Activated T-cell treated with anti-CD3 and anti-CD28 coated beads for 24 hours (primary cell): ENCODE measurements at places on chromosomes 16 and 17.

GRCh38 chr16:4378161-4378666 lies 6.6 kb downstream of the VASN start:
- DNase-seq: no peak

DNA sequence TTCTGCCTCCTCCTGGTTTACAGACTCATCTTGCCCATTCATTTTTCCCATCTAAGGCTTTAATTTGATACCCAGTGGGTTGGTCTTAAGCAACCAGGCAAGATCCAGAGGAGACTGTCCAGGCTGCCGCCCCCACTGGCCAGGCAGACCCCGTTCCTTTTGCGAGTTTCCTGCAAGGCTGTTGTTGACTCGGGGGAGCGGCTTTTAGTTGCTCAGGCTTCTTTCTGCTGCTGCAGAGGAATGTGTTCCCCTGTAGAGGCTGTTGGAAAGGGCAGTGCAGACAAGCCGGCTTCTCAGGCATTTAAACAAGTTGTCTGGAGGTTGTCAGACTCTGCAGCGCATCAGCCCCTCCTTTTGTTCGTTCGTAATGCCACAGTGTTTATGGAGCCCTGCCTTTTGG lies 231.2 kb downstream of the PRKCA start:
- no peak for DNase-seq

DNA sequence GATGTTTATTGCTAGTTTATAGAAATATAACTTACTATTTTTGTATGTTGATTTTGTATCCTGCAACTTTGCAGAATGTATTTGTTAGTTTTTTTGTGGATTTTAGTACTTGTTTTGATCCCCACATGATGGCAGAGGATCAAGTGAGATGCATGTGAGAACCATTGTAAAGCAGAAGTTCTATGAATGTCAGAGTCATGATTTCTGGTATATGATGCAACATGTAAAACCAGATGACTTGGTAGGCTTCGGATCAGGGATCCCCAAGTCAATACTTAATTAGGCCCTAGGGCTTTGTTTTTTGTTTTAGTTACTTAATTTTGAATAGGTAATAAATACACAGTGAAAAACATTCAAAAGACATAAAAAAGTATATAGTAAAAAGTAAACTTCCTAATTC lies 45.8 kb downstream of the ESRP2 start:
- DNase-seq: no peak

DNA sequence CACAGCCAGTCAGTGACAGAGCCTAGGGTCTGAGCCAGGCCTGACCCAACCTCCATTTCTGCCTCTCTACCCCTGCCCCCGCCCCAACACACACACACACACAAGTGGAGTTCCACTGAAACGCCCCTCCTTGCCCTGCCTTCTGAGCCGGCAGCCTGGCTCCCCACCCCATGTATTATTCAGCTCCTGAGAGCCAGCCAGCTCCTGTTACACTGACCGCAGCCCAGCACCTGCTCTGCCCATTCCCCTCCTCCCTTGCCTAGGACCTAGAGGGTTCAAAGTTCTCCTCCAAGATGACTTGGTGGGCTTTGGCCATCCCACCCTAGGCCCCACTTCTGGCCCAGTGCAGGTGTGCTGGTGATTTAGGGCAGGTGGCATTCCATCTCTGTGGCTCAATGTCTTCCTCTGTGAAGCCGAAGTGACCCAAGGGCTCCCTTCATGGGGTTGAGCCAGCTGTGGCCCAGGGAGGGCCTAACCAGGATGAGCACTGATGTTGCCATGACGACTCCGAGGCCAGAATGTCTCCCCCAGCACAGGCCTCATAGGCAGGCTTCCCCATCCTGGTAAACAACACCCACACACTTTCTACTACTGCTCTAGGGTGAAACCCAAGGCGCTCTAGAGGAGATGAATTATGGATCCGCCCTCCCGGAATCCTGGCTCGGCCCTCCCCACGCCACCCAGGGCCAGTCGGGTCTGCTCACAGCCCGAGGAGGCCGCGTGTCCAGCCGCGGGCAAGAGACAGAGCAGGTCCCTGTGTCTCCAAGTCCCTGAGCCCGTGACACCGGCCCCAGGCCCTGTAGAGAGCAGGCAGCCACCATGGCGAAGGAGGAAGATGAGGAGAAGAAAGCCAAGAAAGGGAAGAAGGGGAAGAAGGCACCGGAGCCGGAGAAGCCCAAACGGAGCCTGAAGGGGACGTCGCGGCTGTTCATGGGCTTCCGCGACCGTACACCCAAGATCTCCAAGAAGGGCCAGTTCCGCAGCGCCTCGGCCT lies 9.7 kb downstream of the MYO15A start:
- no peak for DNase-seq

GRCh38 chr16:64398793-64399192 lies 723.1 kb downstream of the CDH11 start:
- DNase-seq: no peak

GRCh38 chr17:33602981-33603380 lies 309.9 kb upstream of the ASIC2 start:
- no peak for DNase-seq

DNA sequence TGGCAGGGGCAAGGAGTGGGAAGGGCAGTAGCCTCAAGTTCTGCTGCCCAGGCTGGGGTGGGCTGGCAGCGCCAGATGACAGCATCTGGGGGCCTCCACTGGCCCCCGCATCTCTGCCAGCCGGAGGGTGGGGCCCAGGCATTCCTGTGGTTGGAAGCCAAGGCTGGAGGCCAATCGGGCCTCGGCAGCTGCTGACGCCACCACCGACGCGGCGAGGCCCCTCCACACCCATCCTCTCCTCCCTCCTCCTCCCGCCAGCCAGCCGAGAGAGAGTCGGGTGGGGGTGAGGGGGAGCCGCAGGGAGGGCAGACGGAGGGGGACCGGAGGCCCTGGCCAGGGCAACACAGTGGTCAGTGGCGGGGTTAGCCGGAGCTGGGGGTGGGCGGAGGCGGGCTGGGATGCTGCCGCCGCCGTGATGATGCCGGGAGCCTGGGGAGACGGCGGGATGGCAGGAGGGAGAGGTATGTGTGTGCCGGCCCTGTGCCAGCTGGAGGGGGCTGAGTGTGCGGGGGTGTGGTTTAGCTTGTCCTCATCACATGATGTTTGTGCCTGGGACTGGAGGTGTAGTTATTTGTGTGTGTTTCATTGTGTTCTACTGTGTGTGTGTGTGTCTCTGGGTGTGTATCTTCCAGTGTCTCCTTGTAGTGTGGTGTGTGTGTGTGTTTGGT lies 36.6 kb downstream of the ARHGAP23 start:
- DNase-seq: no peak

- no peak for DNase-seq
Observed at GRCh38 chr16:87273471-87274030, 43.6 kb downstream of the C16orf95 start.

DNA sequence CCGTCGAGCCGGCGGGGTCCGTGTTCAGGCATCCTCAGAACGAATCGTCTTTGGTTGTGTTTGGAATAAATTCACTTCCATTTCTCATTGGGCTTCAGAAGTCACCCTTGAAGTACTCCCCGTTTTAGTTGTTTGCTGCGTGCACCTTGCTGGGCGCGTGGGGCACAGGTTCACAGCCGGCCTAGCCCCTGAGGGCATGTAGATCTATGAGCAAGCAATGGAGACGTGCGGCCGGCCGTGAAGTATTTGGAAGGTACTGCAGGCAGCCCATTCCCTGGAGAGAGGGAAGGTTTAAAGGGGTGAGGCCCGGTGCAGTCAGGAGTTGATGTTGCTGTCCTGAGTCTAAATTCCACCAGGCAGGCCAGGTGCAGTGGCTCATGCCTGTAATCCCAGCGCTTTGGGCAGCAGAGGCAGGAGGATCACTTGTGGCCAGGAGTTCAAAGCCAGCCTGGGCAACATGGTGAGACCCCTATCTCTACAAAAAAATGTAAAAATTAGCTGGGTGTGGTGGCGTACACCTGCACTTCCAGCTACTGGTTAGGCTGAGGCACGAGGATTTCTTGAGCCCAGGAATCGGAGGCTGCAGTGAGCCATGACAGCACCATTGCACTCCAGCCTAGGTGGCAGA lies 714 bp downstream of the ACSF3 start:
- DNase-seq: no peak

DNA sequence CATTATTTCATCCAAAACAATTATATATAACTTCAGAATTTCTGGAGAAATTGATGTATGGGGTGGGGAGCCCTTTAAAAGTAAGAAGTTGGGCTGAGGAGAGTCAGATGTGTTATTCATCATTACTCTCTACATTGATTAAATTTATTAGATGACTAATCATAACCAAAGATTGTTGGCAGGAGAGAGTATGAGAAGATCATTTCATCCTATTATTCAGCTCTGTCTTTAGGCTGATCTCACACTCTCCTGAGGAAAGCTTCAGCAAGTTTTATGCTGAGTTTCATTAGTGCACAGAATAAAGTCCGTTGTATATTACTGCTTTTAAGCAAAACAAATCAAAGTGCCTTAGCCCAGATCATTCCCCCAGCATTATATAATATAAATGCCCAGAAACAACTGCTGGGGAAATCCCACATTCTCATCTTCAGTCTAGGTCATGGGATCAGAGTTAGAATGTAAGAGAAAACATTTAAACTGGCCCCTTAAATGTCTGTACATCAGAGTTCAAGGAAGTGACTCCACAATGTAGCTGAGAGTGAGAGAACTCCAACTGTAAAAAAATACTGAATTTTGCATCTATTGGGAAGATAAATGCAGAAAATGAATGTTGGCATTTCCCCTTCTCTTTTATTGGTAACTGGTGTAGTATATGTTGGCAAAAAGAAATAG lies 130.1 kb upstream of the HLF start:
- no peak for DNase-seq

DNA sequence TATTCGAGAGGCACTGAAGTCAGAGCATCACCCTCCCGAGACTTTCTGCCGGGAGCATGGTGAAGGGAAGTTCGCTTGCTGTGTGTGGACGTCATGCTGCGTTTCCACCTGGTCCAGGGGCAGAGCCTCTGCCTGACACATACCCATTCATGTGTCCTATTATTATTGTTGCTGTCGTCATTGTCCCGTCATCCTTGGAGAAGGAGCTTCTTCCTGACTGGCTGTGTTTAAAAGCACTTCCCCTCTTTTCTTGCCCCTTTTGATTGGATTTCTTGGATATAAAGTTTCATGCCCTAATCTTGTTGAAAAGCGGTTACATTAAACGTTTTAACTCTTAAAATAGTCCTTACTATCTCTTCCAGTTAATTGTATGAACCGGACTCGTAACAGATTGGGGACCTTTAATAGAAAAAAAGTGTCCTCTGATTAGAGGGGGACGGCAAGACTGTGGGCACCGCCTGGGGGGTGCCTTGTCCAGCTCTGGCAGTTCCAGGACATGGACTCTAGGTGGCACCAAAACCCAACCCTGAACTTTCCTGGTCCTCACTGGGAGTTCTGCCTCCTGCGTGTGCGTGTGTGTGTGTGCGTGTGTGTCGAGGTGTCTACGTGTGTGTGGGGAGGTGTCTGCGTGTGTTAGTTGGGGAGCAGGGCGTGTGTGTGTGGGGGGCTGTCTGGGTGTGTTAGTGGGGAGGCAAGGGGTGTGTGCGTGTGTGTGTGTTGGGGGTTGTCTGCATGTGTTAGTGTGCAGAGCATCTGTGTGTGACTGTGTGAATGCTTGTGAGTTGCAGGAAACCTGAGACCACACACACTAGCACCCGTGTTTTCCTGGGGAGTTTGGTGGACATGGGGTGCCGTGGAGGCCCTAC lies 133.3 kb upstream of the CIBAR2 start:
- DNase-seq: peak; percentile 30

DNA sequence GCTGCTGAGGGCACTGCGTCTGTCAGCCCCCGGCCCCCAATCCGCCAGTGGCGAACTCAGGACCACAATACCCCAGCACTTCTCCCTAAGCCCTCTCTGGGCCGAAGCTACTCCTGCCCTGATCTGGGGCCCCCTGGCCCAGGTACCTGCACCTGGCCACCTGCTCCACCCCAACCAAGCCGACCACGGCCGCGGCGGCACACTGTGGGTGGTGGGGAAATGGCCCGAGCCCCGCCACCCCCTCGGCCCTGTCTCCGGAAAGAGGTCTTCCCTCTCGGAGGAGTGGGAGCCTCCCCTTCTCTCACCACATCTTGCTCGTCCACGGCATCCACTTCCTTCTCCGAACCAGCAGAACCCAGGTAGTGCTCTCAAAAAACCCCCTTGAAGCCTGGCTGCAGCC lies 3.4 kb upstream of the FBRS start:
- DNase-seq: no peak

- no peak for DNase-seq
Observed at GRCh38 chr17:20066253-20066652, 57.1 kb downstream of the SPECC1 start.

- no peak for DNase-seq
Observed at GRCh38 chr16:4663777-4664465, 29.4 kb upstream of the NUDT16L1 start.

DNA sequence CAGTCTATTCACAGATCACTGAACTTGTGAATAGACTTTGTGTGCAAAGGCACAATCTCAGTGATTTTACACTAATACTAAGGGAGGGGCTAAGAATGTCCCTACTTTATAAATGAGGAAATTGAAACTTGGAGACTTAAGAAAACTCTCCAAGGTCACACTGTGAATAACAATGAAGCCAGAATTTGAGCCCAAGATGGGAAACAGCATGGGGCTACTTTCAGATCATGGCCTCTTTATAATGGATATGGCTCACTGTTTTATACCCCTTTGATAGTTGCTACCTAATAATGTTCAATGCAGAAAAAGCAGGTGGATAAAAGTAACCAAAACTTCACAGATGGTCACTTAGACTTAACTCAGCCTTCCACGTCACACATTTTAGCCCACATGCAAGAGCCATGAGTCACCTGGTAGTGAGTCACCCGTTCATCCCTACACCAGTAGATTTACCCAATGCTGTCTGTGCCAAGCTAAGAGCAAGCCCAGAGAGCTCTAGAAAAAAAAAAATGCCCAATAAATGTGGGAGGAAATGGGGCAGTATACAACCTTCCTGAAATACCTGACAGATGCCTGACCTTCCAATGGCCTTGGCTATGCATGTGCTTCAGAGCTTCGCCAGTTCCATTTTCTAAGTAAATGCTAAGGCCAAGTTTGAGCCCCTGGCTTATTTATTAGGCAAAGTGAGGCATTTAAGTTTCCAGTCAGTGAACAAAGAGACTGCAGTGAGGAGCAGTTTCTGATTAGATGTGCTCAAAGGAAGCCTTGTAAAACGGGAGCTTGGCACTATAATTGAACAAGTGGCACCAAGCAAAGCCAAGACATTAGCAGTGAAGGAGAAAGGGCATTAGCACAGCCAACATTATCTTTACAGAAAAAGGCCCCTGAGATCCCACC lies 219.7 kb downstream of the TMEM114 start:
- no peak for DNase-seq

DNA sequence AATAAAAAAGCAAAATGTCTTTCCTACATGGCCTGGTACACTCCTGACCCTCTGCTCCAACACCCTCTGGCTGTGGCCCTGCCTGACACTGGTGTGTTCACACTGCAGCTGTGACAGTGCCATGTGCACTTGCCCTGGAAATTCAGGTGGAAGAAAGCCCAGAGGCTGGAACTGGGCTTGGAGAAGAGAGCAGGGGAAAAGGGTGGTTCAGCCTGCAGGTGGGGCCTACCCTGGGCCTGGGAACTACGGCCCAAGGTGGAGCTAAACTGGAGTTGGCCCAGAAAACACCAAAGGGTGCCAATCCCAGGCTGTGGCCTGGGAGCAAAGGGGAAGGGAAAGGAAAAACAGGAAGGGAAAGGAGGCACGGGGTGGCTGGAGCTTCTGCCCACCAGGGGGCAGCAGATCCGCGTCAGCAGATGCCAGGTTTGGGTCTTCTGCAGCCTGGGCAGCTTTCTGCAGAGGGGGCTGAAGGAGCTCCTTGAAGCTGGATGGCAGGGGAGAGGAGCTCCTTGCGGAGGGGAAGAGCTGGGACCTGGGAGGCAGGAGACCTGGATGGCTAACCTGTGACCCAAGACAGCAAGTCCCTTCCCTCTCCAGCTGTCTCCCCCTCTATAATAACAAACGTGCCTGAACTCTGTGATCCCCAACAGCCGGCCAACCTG lies 15.4 kb upstream of the CTCF start:
- DNase-seq: no peak
